ENCODE measurements at places on chromosomes 3 and 15.
A peak's percentile ranks its signal among the peaks of the same experiment; 100 is the strongest.

DNA sequence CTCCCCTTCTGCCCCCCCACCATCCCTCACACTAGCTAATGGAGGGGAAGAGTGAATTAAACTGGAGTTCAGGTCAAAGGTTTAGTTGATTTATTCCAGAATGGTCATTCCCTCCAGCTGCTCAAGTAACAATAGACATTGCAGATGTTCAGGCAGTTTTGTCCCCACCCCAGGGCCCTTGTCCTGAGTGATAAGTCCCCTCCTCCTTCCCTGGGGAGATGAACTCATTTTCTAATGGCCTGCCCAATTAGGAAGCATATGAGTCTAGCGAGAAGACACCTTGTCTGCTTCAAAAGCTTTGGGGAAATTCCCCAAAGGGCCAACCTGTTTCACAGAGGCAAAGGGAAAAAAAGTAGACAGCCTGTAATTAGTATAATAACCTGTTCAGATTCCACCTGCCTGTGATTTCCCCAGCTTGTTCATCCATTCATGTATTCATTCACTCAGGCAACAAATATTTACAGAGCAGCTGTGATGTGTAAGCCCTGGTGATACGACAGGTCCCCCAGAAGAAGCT lies 165.3 kb downstream of the SHQ1 start:
- DNase-seq = no peak

- peak; percentile 18 for DNase-seq
Observed at GRCh38 chr3:58386626-58387365, 46.8 kb downstream of the PDHB start.

GRCh38 chr3:44427683-44428082 lies 49.8 kb downstream of the ZNF445 start:
- no peak for DNase-seq

DNA sequence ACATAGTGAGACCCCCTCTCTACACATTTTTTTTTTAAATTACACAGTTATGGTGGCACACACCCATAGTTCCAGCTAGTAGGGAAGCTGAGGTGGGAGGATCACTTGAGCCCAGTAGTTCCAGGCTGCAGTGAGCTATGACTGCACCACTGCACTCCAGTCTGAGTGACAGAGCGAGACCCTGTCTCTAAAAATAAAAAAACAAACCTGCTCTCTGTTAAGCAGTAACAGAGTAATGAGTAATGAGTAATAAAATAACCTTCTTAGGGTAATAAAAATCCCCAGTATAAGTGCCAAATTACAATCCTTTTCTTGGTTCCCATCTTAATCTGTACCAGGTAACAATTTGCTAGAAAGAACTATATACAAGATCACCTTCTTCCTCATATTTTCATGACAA lies 65.9 kb upstream of the PLXND1 start:
- DNase-seq = no peak

- DNase-seq = no peak
Observed at GRCh38 chr3:46539443-46540005, 26.6 kb downstream of the LRRC2 start.

DNA sequence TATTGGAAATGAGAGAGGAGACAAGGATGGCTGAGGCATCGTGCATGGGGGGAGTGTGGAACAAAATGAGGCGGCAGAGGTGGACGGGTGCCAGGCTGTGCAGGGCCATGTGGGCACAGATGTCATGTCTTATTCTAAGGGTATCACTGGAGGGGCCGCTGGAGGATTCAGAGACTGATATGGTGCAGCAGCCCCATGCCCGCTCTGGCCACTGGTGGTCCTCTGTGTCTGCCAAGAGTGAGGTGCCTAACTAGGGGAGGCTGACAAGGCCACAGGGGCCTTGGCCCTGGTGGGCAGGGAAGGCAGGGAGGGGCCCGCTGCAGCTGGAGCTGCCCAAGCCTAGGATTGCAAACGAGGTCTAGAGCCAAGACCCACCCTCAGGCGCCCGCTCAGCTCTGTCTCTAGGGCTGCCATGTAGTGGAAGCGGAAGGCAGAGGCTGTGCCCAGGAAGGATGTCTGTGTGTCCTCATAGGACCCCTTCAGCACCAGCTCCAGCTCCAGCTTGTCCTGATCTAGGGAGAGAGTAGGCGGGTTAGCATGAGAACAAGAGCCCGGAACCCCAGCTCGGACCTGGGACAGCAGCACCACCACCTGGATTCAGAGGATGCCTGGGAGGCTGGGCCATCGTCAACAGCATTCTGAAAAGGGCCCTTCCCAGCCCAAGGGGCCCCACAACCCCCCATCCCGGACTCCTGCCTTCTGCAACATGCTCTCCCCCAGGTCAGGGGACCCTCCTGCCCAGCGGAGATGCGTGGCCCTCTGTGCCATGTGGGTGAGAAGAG lies 11.3 kb downstream of the PLA2G4D start:
- no peak for DNase-seq

- DNase-seq = no peak
Observed at GRCh38 chr15:84671211-84671610, 13.2 kb upstream of the NMB start.

DNA sequence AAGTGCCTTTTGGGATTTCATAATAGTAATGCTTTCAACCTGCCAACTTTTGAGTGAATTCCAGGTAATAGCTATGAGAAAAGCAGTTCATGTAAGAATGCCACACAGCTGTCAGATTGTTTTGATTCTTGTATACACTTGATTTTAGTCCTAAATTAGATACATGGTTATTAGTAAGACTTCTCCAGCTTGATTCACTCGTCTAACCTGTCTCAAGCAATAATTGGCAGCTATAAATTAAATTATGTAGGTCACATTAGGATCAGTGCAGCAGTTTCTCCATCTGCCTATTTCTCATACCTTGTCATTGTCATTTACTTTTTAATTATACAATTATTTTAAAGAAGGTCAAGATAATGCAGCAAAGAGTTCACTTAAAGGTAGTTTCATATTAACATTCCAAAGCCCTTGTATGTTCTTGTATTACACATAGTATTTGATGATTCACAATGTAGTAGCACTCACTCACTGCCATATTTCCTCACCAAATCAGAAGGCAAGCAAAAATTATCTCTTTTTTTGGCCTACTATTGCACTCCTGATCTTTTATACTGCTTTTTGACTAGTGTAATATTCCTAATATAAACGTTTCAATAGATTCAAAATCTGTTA lies 10.9 kb upstream of the CRYBG3 start:
- no peak for DNase-seq

DNA sequence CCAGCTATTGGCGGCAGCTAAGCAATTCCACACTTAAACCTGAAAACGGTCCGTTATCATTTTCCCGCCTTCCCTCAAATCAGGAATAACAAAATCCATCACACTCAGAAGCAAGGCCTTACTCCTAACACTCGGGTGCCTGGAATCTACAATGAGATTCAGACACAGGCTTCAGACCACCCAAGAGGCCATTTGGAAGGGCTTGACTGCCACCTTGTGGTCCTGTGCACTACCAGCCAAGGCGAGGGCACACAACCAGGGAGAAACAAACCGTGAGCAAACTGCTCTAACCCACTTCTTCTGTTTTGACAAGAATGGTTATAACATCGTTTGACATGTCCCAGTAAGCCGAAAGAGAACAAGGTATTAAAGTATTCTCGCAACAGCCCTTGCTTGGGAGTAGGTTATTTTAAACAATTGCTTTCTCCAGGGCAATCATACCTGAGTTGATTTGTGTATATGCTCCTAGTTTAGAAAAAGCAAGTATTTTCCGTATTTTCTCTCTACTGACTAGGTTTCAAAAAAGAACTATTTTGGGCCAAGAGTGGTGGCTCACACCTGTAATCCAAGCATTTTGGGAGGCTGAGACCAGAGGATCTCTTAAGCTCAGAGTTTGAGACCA lies 40.1 kb upstream of the TAFA4 start:
- peak; percentile 80 for DNase-seq

- DNase-seq = no peak
Observed at GRCh38 chr3:27160146-27160545, 209.0 kb downstream of the NEK10 start.

- peak; percentile 71 for DNase-seq
Observed at GRCh38 chr15:55846116-55846707, 103.3 kb upstream of the PRTG start.

DNA sequence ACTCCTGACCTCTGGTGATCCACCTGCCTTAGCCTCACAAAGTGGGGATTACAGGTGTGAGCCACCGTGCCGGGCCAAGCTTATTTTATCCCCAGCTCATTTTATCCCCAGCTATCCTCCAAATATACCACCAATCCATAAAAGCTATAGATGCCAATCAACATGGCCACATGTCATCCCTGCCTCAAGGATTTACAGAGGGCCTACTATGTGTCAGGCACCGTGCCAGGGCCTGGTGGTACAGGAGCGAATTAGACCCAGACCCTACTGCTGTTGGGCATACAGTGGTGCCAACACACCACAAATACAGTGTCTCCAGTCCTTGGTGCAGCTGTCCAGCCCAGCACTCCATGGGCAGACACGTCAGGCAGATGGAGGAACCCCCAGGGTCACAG lies 73.4 kb downstream of the SCN5A start:
- DNase-seq = no peak

DNA sequence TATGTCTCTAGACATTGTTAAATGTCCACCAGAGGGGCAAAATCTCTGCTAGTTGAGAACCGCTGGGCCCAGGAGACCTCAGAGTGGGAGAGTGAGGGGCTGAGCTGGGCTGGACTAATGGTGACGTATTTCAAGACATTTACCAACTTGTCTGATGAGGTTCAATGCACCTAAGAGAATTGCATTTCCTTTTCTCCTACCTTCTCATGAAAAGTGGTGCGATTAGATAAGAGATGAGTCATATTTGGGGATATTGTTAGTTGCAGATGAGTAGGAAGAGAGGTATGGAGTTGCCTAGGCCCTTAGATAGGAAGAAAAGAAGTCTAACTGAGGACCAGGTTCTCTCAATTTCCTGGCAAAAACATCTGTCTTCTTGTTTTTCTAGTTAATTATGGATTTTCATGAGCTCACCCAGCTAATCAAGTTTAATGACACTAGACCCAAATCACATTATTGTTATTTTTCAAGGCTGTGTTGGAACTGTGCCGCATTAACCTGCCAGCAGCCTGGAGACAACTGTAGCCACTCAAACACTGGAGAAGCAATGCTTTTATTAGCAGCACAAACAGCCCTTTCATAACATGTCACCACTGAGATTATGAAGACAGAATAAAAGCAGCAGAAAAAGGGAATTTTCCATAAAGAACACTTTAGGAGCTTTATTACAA lies 144.2 kb downstream of the PDCD6IP start:
- DNase-seq = no peak

DNA sequence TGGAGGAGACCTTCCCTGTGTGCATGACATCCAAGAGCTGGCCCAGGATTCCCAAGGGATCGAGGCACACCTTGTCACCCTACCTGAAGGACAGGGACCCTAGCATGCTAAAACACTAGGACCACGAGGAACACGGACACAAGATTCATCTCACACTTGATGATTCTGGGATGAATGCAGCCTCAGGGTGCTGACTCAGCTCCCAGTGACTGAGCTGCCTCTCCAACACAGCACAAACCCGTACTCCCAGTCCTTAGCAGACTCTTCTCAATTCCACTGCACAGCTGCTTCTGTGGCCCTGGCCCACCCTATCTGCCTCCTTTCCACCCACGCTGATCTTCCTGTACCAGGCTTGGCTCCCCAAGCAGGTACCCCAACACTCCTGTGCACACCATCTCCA lies 9.1 kb upstream of the OXTR start:
- DNase-seq = no peak

DNA sequence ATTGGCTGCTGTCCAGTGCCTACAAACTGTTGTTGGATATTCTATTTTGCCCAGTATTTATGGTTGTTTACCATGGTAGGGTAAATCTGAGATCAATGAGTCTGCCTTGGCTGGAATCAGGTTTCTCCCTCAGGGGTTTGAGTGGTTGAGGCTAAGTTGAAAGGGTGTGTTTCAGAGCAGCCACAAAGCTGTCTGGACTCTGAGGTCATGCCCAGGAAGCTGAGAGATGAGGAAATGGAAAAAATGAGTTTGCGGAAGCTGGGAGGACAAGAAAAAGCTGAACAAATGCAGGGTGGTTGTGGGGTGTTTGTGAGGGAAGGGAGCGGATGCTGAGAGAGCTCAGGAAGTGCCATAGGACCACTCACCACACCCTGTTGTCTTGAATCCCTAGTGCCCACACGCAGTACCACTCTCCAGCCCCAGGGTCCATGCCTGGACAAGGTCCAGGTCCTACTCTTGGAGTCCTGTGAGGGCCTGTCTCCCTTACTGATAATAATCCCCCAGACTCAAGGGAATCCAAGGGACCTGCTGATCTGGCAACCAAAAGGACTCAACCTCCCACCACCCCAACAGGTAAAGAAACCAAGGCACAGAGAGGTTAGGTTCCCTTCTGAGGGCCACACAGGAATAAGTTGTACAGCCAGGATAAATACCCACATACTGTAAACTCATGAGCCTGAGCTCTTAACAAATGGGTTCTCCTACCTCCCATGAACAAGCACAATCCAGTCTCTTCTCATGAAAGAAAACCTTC lies 81.6 kb downstream of the PPCDC start:
- peak; percentile 97 for DNase-seq

- DNase-seq = peak; percentile 42
Observed at GRCh38 chr15:73265536-73266153, 103.1 kb downstream of the HCN4 start.

DNA sequence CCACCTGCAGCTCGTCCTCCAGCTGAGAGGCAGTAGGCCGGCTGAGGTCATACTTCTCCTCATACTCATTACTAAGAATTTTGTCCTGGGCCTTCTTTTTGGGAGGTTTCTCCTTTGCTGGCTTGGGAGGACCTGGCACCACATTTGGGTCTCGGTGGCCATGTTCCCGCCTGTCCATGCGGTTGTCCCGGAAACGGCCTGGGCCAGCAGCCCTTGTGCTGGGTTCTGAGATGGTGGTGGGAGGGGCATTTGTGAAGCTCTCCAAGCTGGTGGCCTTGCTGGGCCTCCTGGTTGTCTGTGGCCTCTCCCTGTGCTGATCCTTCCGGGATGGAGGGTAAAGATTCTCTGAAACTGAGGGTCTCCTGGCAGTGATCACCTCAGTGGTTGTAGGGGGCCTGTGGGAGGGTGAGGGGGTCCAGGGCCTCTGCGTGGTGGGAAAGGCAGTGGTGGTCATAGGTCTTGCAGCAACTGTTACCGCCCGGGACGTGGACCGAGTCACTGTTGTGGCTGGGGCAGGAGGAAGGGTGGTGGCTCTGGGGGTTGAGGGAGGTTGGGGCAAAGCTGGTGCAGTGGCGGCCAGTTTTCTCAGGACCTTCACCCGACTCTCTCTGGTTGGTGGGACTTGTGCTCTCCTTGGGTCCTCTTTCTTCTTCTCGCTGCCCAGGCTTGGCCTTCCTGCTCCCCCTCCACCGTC lies 2.5 kb downstream of the CCDC80 start:
- DNase-seq = no peak

DNA sequence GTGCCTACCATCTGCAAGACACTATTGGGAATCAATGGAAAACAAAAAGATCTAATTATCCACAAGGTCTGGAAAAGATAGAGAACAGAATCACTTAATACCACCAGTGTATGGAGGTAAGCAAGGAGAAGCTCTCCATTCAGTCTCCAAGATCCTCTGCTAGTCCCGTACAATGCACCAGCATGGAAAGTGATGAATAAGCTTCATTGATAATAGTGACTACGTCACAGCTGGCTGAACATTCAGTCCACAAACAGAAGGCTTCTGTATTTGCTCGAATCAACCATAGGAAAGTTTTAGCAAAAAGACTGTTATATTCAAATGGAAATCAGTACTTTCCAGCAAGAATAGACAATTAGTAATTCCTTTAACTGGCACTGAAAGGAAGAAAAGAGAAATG lies 42.9 kb downstream of the IGSF11 start:
- no peak for DNase-seq
